Activated CD4-positive, alpha-beta memory T cell treated with anti-CD3 and anti-CD28 coated beads for 36 hours (primary cell): ENCODE measurements at places on chromosomes 5 and 9. TPM values are rescaled to one million over a fixed set of nuclear protein-coding genes. Genes with fewer than 3 reads are reported as not detected.

DNA sequence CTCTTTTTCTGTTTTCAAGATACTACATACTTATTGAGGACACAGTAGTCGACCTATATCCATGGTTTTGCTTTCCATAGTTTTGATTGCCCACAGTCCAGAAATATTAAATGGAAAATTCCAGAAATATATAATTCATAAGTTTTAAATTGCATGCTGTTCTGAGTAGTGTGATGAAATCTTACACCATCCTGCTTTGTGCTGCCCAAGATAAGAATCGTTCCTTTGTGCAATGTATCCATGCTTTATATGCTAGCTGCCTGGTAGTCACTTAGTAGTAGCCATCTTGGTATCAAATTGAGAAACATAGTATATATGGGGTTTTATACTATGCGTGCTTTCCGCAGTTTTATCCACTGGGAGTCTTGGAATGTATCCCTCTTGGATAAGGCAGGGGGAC is 59.0 kb downstream of the CWC27 start:
- DNase-seq: no peak

DNA sequence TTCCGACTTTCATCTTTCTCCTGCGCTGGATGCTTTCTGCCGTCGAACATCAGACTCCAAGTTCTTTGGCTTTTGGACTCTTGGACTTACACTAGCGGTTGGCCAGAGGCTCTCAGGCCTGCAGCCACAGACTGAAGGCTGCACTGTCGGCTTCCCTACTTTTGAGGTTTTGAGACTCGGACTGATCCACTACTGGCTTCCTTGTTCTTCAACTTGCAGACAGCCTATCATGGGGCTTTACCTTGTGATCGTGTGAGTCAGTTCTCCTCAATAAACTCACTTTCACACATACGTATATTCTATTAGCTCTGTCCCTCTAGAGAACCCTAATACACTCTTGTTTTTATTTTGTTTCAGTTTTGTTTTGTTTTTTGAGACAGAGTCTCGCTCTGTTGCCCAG is 10.3 kb downstream of the FKBP15 start:
- no peak for DNase-seq

DNA sequence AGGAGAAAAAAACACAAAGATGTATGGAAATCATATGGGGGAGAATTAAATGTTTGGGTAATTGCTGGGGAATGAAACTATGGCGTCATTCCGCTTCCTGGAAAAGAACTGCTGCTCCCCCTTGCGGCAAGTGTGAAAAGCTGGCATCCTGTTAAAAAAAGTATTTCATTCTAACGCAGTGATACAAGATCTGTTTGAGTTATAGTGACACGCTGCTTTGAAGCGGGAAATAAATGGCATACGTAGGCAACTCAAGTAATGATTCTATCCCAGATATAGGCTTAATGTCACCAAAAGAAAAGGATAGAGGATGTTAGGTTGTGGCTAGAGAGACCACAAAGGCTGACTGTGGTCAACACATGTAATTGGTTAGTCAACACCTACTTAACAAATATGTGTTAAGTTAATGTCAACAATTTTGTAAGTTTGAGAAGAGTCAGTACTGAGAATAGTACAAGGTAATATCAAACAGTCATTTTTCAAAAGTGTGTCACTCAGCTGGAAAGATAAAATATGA is 70.2 kb upstream of the ALDH1A1 start:
- peak; percentile 60 for DNase-seq

Gene PCDHA5
- total RNA-seq: not detected

Gene ST8SIA4
- total RNA-seq: 32.8 TPM

Gene GFI1B
- total RNA-seq: not detected
